Thymus (tissue), 14 donors: ENCODE measurements at places on chromosomes 11 and 22. TPM values are rescaled to one million over a fixed set of nuclear protein-coding genes. Genes with fewer than 3 reads are reported as not detected.
A peak's percentile ranks its signal among the peaks of the same experiment; 100 is the strongest.

The APOBEC3H gene
- polyA plus RNA-seq, result 5.4 TPM

- no peak for DNase-seq
These were observed 153.9 kb downstream of the TRPC6 start for GRCh38 chr11:101429703-101430540.

DNA sequence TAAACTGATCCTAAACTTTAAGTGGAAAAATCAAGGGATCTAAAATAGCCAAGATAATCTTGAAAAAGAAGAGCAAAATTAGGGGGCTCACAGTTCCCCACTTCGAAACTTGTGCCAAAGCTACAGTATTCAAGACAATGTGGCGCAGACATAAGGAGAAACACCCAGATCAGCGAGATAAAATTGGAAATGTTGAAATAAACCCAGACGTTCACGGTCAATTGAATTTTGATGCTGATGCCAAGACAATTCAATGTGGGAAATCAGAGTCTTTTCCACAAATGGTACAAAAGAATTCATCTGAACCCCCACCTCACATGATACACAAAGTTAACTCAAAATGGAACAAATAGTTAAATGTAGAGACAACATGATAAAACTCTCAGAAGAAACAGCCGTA is 601.6 kb downstream of the BRD1 start:
- DNase-seq, result no peak

DNA sequence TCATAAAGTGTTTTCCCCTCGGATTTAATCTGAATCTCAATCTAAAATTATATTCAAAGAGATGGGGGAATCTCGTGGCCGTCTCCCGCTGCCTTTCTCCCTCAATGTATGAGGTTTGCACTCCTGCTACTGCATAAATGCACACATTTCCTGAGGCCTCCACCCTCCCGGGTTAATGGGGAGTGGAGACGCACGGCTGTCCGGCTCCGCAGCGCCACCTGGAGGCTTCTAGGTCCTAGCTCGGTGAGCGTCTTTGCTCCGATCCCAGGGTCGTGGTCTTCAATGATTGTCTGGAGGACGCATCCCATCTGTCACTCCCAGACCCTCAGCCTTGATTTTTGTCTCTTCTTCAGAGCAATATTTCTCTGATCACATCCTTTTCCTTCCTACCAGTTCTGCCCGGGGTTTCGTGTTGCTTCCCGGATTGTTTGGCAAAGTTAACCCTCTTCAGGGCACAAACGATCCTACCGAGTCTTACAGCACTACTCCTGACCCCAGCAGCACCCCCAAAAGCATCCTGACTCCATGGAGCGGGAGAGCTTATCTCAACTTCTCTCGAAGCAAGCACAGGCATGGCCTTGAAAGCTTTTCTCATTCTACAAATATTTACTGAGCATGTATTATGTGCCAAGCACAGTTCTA is at the start of gene LMO1:
Gene LMO1, minus strand, starts transcription at position 110 of the 642 bp plus-strand sequence. CDS start 516 bp downstream, outside the sequence.
- DNase-seq, result peak; percentile 27
